ENCODE measurements at places on chromosomes 6 and 20.

- no peak for DNase-seq
These were observed 5.5 kb downstream of the UBR2 start for GRCh38 chr6:42569102-42570028.

DNA sequence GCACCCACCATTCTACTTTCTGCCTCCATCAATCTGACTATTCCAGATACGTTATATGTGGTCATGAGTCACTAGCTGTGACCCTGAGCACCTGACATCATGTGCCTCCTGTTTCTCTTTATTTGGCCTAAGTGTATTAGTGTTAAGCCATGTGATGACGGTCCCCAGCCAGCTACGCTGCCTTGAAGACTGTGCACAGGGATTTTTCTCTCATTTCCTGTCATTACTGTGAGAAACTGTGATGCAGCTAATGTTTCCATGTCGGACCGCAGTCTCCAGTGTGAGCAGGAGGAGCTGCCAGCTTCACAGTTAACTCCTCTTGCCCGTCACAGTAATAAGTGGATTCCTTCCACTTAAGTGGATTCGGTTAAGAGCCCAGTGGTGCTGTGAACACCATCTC, 9.9 kb upstream of the SPATS1 start:
- DNase-seq, result no peak

DNA sequence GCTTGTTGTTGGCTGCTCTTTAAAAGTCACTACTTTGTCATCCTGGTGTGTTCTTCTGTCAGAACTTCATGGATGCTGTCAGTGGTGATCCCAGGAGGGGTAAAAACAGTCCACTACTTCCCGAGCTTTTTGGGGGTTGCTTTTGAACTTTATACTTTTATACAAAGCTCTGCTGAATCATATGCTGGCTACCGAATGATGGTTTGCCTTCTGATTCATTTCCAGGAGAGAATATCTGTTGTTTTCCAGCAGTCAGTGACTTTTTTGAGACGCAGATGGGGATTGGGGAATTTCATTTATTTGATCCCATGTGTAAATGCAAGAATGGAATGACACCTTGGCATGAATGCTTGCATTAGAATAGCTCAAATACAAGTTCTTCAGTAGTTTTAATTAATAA, 32.7 kb upstream of the COL10A1 start:
- no peak for DNase-seq

- DNase-seq, result no peak
These were observed 74.0 kb downstream of the AGPAT4 start for GRCh38 chr6:161199850-161200249.

DNA sequence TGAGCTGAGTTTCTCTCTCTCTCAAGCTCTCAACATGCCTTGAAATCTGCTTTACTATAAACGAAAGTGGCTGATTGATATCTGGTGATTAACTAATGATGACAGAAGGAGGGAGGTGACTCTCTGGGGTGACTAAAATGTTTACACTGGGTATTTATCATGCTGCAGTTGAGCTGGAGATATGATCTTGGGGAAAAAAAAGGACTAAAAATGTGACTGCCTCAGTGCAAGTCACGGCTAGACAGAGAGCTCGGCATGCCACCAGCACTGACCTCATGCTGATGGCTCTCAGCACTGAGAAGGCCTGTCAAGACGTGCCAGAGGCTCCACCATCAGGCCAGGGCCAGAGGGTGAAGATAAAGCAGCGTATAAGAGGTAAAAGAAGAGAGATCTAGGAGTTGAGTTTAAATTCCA, 103.1 kb upstream of the SPACA1 start:
- DNase-seq, result peak; percentile 5

- DNase-seq, result no peak
These were observed 245.2 kb downstream of the ADGRB3 start for GRCh38 chr6:68880050-68880813.

- no peak for DNase-seq
These were observed 252.4 kb downstream of the GMDS start for GRCh38 chr6:1993042-1993441.

DNA sequence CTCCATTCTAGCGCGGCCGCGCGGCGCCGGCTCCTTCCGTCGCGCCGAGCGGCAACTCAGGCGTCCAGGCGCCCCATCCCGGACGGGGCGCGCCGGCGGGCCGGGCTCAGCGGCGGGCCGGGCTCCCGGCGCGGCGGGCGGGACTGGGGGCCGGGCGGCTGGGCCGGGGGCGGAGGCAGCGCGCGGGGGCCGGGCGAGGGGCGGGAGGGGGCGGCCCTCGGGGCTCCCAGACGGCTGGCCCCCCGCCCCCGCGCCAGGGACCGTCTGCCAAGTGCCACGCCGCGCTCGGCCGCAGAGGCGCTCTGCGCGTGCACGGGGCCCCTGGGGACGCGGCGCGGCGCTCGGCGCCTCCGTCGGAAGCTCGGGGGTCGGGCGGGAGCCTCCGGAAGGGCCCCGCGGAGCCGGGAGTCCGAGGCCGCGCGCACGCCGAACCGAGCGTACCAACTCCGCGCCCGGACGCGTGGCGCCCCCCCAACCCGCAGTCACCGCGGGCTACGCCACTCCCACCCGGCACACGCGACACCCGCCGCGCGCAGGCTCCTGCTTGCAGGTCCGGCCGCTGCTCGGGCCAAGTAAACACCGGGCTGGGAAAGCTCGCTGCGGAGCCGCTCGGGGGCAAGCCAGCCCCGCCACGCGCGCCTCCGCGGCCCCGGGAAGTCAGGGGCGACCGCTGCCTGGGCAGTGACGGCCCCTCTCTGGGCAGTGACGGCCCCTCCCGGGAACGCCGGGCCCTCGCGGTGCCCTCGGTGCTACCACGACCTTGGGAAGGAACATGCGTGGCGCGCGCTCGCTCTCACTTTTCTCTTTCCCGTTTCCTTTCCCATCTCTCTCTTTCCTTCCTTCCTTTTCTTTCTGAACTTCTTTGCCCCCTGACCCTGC, at the start of gene PREX1:
Gene PREX1 (minus strand): TSS at position 145 of the 879 bp plus-strand sequence. CDS start 139 bp downstream, at position 6.
- no peak for DNase-seq

- peak; percentile 78 for DNase-seq
These were observed 34.7 kb downstream of the VEGFA start for GRCh38 chr6:43804550-43805223.

DNA sequence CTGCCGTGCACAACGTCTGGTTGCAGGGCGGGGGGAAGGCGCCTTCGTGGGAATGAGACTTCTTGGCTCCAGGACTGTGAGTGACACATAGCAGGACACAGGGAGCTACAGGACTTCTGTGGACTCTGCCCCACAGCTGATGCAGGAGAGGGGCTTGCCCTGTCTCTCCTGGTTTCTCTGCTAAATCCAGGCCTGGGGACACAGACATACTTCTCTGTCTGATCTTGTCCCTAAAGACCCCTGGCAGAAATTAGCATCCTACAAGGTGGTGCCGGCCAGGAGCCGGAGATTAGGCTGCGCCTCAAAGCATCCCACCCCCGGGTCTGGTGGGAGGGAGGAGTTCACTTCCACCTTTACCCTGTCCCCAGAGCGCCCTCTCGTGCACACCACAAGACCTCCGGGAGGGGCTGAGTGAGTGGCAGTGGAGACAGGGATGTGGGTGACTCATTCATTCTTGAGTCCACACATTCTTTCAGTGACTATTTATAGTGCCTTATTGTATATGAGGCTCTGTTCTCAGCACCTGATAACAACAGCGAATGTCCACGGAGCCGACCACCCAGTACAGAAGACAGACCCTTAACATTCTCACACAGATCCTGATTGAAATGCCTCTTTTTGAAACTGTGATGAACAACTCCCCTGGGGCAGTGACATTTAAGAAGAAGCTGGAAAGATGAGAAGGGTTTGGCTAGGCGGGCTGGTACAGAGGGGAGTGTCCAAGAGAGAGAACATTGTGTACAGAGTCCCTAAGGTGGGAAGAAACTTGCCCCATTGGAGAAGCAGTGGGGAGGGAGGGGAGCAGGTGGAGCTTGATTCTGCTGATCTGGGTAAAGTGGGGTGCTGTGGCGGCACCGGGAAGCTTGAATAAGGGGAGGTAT, 39.0 kb downstream of the GMPR start:
- peak; percentile 83 for DNase-seq

DNA sequence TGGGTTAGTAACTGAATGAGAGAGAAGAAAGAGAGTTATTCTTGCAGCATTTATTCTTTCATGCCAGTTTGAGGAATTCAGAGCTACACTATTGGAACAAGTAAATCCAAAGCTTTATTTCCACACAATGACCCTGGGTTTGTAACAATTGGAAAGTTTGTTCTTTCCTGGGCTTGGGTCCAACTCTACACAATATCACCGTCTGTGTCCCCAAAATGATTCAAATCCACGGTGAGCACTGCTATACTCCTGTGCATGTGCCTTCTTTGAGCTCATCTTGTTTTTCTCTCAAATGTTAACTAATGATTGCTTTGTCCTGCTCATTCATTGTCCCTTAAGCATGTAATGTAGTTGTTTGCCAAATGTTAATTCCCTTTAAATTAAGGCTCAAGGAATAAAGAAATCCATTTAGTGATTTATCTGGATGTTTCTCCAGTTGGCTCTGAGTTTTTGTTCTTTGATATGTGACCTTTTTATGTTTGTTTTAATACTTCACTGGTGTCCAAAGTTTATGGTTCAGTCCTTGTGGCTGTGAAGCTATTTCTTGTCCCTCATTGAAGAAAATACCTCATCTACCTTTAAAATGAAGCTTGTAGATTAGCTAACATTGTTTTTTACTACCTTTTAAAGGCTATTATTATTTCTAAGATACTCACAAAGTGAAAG, 20.5 kb upstream of the CRISP3 start:
- DNase-seq, result no peak

Data from HT-29 (cell line).